ENCODE measurements at places on chromosomes 13 and 19. TPM values are rescaled to one million over a fixed set of nuclear protein-coding genes. Genes with fewer than 3 reads are reported as not detected.

DNA sequence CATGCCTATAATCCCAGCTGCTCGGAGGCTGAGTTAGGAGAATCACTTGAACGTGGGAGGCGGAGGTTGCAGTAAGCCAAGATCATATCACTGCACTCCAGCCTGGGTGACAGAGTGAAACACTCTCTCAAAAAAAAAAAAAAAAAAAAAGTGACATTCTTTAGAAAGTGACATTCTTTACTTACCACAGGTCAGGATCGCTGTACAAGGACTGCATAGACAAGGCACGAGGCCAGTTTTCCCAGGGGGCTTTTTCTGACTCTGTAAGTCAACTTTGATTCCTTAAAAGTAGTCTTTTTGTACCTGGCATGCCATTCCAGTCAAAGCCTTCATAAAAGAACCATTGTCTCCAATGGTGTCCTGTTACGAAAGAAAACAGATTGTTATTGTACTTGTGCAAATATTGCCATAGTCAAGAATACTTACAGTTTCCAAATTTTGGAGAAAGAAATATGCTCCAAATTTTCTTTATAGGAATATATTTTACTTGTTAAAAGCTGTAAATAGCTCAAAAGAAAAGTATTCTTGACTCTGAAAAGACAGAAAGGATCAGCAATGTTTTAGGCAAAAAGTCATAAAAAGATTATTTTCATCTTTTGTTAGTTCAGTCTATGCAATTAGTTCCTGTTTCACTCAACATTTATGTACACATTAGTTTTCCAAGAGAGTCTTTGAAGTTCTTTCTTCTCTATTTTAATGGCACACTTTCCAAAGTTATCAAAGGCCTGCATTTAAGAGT lies 39.3 kb downstream of the CEACAM1 start:
- no peaks in the 10 kb centered on the region for H3K27me3 ChIP-seq
- no peak overlapping the region for H3K4me3 ChIP-seq
- H3K27ac ChIP-seq, result no peak overlapping the region
- no peak for DNase-seq
- no peaks in the 10 kb centered on the region for H3K4me1 ChIP-seq

GRCh38 chr13:45352031-45352430 lies 11.0 kb upstream of the TPT1 start:
- H3K27me3 ChIP-seq, result no peaks in the 10 kb centered on the region
- no peak for DNase-seq
- peaks cover 15% of the 10 kb centered on the region for H3K4me1 ChIP-seq
- no peak overlapping the region for H3K27ac ChIP-seq
- peaks cover 51% of the 10 kb centered on the region for H3K36me3 ChIP-seq

DNA sequence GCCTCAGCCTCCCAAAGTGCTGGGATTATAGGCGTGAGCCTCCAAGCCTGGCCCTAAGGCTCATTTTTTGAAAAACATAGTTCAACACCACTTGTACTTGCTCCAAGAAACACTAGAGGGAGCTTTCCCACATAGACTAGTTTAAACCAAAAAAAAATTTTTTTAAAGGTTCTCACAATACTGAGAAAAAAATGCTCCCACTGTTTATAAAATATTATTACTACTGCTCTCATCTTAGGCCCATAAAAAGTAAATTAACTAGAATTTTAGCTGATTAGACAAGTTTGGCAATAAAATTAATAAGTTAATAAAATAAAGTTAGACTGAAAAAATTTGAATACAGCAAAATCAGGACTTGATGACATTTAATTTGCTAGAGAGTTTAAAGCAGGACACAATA lies 109.5 kb downstream of the TBC1D4 start:
- no peak for DNase-seq
- H3K27ac ChIP-seq, result peak overlapping the region; percentile 24
- H3K27me3 ChIP-seq, result no peaks in the 10 kb centered on the region
- H3K36me3 ChIP-seq, result no peaks in the 10 kb centered on the region

GRCh38 chr19:3852177-3852511 lies 16.7 kb downstream of the ZFR2 start:
- H3K36me3 ChIP-seq, result no peaks in the 10 kb centered on the region
- H3K4me1 ChIP-seq, result no peaks in the 10 kb centered on the region
- no peak overlapping the region for H3K4me3 ChIP-seq
- no peak for DNase-seq

DNA sequence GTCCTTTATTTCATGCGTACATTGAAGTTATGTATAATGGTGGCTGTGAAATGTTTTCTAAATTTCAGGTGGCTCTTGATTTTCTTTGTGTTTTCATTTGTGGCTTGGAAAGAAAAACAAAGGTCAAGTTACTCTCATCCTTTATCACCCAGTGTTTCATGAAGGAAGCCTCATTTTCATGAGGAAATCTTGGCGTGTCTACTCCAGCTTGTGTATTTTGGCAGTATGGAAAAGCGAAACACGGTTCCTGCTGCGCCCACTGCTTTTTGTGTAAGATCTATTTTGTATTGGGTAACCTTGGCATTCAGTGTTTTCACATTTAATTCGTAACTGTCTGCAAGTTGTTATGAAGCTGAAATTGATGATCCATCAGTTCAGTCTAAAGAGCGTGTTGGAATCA lies 147.0 kb upstream of the RNF113B start:
- H3K27ac ChIP-seq, result no peak overlapping the region
- H3K27me3 ChIP-seq, result no peaks in the 10 kb centered on the region
- H3K4me1 ChIP-seq, result peaks cover 15% of the 10 kb centered on the region
- H3K4me3 ChIP-seq, result no peak overlapping the region

The REEP6 gene
- total RNA-seq, result 2.3 TPM

The DMKN gene
- 1.7 TPM for total RNA-seq

The PODNL1 gene
- not detected for total RNA-seq

The ZNF730 gene
- not detected for total RNA-seq
